ENCODE measurements at places on chromosomes 7 and 10.
A peak's percentile ranks its signal among the peaks of the same experiment; 100 is the strongest.

DNA sequence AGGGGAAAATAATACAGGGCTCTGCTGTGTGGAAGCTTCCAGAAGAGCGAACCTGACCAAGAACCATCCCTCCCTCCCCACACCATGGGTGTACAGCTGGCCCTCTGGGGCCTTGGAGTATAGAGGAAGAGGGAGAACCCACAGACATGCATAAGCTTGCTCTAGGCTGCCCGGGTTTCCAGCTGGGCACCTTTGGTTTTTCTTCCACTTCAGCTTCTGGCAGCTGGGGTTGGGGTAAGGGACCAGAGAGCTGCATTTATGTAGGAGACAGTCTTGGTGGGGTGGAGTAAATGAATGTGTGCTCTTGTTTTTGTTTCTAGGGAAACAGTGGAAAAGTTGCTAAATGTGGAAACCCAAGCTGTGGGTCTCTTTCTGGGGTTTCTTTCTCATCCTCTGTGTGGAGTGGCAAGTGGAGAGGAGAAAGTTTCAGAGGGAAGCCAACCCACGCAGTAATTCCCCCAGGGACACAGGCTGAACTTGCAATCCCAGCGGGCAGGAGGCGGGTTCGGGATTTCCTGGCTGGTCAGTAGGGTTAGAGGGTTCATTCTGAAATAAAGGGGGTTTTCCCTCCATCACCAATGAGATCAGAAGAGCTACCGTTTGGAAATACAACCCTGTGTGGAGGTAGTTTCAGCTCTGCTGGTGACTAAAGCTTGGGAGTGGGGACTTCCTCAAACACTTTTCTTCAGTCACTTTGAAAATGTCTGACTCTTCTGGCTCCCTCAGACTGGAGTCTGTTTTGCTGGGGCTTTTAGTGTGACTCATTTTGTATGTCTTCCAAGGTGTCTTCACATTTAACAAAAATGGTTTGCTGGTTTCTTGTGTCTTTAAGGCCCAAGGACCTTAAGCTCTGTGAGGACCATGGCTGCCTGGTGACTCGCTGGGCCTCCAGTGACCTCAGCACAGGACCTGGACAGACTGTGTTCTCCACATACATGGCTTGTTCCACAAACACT lies 22.2 kb upstream of the SRGN start:
- peak; percentile 70 for DNase-seq

DNA sequence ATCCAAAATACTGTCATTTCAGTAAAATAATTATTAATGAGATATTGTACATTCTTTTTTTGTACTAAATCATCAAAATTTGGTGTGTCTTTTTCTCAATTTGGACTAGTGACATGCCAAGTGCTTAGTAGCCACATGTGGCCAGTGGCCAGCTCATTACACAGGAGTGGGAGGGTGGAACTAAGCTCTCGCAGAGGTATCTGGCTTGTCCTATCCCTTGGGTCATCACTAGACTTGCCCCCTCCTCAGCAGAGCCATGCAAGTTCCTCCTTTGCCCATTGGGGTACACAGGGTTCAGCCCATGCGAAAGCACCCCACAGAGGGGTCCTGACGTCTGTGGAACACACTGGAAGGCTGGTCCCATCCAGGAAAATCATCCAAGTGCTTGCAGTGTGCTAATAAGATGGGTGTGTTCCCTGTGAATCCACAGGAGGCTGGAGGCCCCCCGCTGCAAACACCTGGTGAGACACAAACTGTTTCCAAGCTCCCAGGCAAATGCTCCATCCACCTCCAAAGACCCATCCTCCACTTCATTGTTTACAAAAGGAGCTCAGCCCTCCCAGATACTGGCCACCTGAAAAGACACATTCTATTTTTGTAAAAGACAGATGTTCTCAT lies 1.3 kb downstream of the ARHGAP22 start:
- no peak for DNase-seq

DNA sequence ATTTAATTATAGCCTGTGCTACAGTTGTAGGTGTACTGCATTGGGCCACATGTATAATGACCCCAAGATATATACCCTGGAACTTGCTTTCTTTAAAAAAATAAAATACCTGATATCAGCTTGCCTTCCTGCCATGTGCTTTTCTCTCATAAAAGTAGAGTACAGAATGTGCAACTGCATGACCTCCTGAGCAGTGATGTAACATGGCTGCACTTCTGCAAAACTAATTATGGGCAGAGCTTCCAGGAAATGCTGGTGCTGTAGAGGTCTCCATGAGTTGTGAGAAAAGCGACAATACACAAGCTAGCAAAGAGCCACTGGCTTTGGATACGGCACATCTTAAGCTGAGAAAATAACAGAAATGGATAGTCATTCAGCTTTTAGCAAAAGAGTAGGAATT lies 6.5 kb upstream of the ERLIN1 start:
- peak; percentile 54 for DNase-seq

GRCh38 chr7:20440472-20441105 lies 109.9 kb downstream of the ITGB8 start:
- DNase-seq, result peak; percentile 26

GRCh38 chr7:92665926-92666325 lies 75.7 kb upstream of the FAM133B start:
- DNase-seq, result no peak

- no peak for DNase-seq
Observed at GRCh38 chr7:29539471-29539870, 24.2 kb upstream of the PRR15 start.

- DNase-seq, result no peak
Observed at GRCh38 chr10:43574906-43575305, 490 bp upstream of the ZNF239 start.

DNA sequence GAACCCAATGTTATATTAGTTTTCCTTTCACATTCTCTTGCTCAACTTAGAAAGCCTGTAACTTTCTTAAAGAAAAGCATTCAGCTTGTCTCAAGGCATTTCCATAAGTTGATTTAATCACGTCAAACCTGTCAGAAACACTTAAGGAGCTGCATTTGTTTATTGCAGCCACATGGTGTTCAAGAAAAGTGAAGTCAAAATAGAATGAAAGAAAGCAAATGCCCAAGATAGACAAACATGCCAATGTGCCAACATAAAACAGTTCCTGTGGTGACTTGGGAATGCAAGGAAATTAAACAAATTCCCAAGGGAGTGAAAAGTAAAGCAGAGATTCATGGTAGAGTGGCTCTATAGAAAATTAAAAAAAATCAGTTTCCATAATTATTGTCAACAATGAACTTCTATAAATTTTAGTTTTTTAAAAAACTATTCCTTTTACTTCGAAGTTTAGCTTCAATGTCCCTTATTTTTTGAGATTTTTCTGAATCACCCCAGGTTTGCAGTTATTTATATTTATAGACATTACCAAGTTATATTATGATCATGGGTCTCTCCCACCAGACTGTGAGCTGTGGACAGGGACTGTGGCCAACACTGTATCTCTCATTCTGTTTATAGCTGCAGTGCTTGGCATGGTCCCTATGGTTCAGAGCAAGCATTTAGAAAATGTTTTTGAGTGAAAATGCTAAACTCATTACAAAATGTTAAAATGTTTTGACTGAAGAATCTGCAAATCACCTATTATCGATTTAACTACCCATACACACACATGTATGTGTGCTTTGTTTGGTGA lies 887.4 kb downstream of the REEP3 start:
- DNase-seq, result no peak

DNA sequence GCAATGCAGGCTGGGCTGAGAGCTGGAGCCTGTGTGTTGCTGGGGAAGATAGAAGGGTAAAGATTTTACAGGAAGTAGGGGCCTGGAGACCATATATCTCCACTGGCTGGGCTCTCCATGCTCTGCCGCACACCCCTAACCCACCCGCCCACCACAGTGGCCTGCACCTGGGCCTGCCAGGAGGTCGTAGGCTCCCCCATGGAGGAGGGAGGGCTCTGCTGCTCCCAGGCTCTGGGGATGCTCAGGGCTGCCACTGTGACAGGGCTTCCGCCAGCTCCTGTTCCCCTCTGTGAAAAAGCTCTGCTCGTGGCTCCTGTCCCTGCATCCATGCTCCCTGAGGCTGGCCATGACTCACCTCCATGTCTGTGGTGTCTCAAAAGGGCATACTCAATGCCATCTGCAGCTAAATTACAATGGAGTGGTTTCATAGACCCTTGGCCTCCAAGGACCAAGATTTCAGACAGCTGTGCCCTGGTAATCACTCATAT lies 106.0 kb downstream of the CXCL12 start:
- DNase-seq, result no peak

DNA sequence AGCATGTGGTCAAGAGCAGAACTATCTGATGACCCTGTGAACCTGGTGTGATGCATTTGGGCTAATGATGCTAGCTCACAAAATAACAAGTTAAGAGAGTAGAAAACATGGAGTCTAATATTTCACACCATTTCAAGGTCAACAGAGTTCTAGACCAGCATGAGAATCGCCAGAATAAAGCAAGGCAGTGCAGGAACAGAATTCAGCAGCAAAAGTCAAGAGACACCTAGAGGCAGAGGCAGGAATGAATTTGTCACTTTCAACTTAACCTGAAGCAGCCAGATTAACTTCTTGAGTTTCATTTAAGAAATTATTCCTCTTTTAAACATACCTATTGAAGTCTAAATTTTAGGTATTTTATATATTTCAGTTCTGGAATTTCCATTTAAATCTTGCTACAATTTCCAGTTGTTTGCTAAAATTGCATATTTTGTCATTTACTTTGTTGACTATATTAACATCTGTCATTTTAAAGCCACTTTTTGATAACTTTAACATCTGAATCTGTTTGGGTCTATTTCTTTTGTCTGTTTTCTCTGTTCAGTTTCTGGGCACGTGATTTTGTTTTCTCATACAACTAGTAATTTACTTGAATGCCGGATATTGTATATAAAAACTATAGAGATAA lies 44.2 kb upstream of the PRSS58 start:
- DNase-seq, result peak; percentile 53

DNA sequence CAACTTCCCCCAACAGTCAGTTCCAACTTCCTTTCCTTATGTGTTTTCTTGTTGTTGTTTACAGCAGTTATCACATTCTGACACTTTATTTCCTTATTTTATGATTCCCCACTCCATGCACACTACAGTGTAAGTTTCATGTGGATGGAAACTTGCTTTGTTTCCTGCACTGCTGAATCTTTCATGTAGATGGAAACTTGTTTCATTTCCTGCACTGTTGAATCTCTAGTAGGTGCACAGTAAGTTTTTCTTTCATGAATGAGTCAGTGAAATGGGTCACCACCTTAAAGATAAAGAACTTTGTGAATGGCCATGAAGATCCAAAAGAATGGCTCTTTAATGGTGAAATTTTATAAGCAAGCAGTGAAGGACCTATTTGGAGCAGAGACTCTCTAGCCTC lies 61.4 kb downstream of the SHOC2 start:
- DNase-seq, result no peak

- DNase-seq, result no peak
Observed at GRCh38 chr10:47025253-47025539, 114.0 kb downstream of the PTPN20 start.

DNA sequence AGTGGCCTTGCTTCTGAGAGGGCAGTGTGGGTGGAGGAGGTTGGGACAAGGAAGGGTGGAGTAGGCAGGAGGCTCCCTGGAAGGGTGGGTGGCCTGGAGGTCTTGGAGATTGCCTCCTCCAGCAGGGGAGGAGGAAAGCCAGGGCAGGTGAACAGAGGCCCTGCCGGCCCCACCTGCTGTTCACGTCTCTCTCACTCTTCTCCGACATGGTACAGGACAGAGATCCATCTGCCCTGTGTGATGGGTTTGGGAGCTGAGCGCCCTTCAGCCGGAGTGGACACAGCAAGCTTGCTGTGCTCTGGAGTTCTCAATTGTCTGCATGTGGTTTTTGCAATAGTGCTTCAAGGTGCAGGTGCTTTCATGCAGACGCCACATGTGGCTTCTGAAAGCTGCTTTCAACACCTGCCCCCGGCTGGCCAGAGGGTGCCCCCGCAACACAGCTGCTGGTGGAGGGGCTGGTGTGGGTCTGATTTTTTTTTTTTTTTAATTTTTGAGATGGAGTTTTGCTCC lies 82.8 kb upstream of the GNA12 start:
- no peak for DNase-seq

- DNase-seq, result no peak
Observed at GRCh38 chr10:101655570-101655969, 39.4 kb downstream of the FBXW4 start.

GRCh38 chr10:130531312-130531711 lies 395.1 kb downstream of the GLRX3 start:
- no peak for DNase-seq

DNA sequence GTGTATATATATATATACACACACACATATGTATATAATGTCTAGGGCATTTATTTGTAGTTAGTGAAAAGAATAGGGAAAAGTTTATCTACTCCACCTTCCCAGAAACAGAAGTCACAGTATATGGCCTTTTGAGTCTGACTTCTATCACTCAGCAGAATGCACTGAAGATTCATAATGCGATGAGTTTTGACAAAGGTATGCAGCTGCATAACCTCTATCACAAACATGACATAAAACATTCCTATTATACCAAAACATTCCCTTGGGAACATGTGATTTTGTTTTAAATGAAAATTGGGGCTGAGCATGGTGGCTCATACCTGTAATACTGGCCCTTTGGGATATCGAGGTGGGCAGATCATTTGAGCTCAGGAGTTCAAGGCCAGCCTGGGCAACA lies 137.3 kb upstream of the EEPD1 start:
- no peak for DNase-seq

DNA sequence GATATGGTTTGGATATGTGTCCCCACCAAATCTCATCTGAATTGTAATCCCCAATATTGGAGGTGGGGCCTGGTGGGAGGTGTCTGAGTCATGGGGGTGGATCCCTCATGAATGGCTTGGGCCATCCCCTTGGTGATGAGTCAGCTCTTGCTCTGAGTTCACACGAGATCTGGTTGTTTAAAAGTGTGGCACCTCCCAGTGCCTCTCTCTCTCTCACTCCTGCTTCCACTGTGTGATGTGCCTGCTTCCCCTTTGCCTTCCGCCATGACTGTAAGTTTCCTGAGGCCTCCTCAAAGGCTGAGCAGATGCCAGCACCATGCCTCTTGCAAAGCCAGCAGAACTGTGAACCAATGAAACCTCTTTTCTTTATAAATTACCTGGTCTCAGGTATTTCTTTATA lies 4.8 kb upstream of the GCK start:
- DNase-seq, result no peak

- DNase-seq, result peak; percentile 48
Observed at GRCh38 chr10:79195091-79195923, 126.5 kb downstream of the ZMIZ1 start.

- DNase-seq, result no peak
Observed at GRCh38 chr10:131218811-131219583, 92.5 kb downstream of the TCERG1L start.

DNA sequence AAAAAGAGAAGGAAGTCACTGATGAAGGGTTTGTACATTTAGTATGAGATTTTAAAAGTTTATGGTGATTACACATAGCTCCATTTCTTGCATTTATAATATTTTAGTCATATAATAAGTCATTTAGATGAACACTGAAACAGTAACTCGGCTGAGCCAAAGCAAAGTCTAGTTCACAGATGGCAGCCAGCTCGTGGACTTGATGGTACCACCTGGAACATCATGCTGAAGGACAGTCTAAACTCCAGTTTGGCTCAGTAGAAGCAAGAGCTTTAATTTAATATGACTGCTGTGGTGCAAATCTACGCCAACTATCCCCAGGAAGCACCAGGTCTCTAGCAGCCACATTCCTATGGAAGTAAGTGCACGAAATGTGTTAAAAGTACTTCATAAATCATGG lies 16.4 kb downstream of the SRI start:
- DNase-seq, result no peak

Data from AML-193 (cell line).